ENCODE measurements at places on chromosomes 2 and 18.

DNA sequence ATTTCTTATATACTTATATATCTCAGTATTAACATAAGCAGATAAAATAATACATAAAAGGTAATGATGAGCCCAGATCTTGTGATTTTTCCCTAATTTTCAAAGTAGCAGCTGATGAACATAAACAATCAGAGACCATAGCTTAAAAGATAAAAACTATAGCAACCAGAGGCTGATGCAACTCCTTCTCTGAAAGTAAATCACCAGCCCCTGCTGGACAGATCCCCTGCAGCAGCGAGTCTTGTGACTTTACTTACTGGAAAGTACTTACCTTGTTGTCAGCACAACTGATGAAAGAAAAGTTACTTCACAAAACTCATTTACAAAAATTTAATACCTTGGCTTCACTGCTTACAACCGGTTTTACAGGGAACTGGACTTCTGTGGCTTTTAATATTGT lies 67.3 kb downstream of the GORASP2 start:
- no peak for DNase-seq

- DNase-seq: no peak
Measured at GRCh38 chr2:186995092-186995491, 146.1 kb upstream of the ZSWIM2 start.

- DNase-seq: no peak
Measured at GRCh38 chr2:154343282-154343681, 355.2 kb upstream of the KCNJ3 start.

- DNase-seq: no peak
Measured at GRCh38 chr2:95380280-95380679, 22.2 kb upstream of the FAHD2A start.

Measured in amygdala (tissue), 56 donors.